Fibroblast of lung (primary cell): ENCODE measurements at places on chromosomes 2 and 18. TPM values are rescaled to one million over a fixed set of nuclear protein-coding genes. Genes with fewer than 3 reads are reported as not detected.

DNA sequence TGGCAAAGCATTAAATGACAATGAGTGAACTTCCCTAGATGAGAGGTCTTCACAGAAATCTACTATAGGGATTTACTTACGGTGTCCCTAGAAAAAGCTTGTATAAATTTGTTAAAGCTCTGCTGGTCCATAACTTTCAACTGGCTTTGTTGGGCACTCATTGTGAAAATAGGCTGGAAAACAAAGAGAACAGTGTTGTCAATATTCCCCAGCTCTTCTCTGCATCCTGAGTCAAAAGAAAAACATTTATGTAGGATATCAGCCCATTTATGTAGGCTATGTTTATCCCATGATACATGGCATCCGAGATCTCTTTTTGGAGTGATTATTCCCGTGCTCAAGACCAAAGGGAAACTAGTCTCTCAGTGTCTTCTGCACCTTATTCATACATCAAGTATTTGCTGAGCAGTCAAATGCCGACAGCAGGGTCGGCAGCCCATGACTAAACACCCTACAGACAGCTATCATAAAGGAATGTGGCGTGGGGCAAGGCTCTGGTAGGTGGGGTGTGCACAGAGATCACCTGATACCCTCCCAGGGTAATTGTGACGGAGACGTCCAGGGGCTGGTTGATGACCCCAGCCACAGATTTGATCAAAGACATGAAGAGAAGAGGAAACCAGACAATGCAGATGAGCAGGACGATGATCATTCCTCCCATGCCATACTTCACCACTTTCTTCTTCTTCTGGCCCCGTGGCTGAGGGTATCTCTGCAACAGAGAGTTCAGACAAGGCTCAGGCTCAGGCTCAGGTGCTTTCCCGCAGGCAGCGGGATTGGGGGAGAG, 155.9 kb downstream of the NAPG start:
- no peak for DNase-seq

DNA sequence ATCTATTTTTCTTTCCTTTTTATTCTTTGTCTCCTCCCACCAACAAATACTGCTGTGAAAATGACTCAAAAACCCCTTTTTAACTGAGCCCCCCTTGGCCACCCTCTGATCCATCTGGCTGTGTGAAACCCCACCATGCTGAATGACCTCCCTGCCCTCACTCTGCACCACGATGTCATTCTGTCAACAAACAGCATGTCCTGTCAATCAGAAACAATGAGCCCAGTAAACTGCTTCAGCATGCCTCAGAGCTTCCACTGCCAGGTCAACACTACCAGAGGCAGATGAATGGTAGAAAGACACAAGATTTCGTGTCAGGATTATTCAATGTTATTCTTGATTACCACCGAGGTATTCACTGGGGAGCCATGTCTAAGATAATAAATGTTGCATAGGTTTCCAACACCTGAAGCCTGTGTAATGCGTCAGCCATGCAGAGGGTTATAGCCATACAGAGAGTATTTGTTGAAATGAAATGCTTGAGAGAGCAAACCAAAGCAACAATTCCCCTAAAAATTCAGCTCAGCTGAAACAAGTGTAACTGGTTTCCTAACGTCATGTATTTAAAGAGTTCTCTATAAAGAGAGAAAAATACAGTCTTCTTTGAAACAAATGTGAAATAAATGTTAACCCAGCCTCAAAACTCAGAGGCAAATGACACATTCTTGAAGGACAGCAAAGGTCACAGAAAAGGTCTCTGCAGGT, 76.7 kb downstream of the LRP2 start:
- no peak for DNase-seq

- DNase-seq, result peak; percentile 58
Observed at GRCh38 chr2:12700989-12701388, 15.7 kb upstream of the TRIB2 start.

DNA sequence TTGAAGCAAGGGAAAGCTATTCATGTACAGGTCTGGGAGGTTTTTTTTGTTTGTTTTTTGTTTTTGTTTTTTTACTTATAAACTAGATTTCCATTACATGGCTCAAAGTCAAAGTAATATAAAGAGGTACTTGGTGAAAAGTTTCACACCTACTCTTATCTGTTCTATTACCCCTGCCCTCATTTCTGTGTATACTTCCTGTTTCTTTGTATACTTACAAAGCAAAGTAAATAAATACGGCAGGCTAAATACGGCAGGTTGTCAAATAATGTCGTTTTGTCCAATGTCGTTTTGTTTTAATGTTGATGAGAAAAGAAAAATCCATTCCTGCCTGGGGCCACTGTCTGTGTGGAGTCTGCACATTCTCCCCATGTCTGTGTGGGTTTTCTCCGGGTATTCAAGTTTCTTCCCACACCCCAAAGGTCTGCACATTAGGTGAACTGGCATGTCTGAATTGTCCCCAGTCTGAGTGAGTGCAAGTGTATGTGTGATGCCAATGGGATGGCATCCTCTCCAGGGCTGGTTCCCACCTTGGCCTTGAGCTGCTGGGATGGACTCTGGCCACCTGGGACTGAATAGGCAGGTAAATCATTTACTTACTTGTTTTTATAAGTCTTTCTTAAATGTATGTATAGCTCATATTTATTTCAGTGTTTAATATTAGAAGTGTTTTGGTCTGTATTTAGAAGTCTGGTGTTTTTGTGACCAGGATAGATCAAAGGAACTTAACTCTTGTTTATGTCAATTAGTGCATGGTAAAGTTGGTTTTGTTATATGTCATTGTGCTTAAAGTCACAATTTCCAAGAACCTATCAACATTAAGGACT, 13.4 kb downstream of the STAMBP start:
- no peak for DNase-seq

GRCh38 chr2:23380562-23381065, 4.4 kb upstream of the KLHL29 start:
- no peak for DNase-seq

GRCh38 chr18:76687304-76687962, 134.9 kb upstream of the ZNF236 start:
- no peak for DNase-seq

LIMS3 gene
- total RNA-seq, result 6.3 TPM in 1 of 2 replicates, not detected in the other

DNA sequence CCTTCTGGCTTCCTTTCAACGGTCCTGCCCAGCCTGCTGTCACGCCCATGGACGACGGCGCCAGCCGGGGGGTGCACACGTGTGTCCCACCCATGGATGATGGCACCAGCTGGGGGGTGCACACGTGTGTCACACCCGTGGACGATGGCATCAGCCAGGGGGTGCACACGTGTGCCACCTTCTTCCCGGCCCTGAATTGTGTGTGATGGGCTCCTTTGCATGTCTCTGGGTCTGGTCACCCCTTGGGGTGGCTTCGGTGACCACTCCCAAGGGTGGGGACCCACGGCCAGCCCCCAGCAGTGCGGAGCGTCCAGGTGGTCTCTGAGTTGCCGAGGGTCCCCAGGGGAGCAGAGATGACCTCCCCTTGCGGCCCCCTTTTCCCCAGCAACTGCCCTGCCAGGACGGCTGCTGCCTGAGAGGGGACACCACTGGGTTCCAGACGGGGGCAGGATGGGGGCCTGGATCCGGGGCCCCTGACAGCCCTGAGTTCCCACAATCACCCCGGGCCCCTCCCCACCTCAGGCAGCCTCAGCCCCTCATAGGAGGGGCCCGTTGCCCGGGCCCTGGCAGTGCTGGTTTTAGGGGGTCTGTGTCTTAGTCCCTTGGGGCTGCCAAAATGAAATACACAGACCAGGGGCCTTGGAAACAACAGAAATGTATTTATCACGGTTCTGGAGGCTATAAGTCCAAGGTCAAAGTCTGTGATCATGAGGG, 9.4 kb downstream of the NEU4 start:
- DNase-seq, result no peak

GRCh38 chr2:203739351-203739750, 32.9 kb downstream of the CD28 start:
- DNase-seq, result no peak

DNA sequence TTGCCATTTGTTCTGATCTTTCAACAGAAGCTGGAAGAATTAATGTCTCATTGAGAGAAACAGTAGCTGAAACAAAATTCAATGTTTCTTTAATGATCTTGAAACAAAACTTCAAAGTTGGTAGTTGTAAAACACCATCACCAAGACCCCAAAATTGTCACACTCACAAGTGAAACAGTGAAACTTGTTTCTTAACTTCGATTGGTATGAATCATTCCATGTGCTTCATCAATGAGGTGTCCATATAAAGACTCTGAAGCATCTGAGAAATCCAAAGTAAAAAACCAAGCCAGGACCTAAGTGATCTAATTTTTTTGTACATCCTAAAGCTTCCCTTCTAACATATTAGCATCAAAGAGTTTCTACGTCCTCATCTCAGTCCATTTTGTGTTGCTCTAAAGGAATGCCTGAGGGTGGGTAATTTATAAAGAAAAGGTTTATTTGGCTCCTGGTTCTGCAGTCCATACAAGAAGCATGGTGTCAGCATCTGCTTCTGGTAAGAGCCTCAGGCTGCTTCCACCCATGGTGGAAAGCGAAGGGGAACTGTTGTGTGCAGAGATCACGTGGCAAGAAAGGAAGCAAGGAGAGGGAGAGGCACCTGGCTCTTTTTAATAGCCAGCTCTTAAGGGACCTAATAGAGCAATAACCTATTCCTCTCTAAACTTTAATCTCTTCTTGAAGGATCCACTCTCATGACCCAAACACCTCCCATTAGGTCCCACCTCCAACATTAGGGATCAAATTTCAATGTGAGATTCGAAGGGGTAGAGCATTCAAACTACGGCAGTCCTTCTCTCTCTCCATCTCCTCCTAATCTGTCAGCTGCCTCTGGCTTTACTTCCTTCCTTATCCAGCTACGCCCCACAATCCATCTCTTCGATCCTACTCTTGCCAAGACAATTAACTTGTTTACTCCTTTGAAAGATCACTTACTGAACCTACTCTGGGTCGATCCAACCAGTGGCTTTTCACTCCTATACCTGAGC, 20.7 kb upstream of the TLK1 start:
- no peak for DNase-seq

- no peak for DNase-seq
Observed at GRCh38 chr2:149492923-149493322, 94.7 kb downstream of the MMADHC start.

REEP1 gene
- not detected in 2 replicates for total RNA-seq

- no peak for DNase-seq
Observed at GRCh38 chr2:176104316-176105077, 2.6 kb upstream of the HOXD11 start.

MC5R gene
- total RNA-seq, result not detected in 2 replicates

DNA sequence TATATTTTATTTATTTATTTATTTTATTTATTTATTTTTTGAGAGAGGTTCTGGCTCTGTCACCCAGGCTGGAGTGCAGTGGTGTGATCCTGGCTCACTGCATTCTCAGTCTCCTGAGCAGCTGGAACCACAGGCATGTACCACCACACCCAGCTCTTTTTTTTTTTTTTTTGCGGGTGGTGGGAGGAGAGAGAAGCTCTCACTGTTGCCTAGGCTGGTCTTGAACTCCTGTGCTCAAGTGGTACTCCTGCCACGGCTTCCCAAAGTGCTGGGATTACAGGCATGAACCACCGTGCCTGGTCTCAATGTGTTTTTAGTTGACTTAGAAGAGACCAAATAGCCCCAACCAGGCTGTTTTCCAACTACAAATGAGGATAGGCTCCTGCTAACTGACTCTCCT, 80.7 kb downstream of the PDCL3 start:
- no peak for DNase-seq

- DNase-seq, result no peak
Observed at GRCh38 chr2:139201516-139201915, 421.3 kb upstream of the NXPH2 start.

- DNase-seq, result no peak
Observed at GRCh38 chr2:234559609-234560008, 62.7 kb upstream of the ARL4C start.

MALL gene
- 3.1 and 3.3 TPM in 2 replicates for total RNA-seq

- no peak for DNase-seq
Observed at GRCh38 chr2:186480991-186481390, 5.1 kb upstream of the ZC3H15 start.

- DNase-seq, result peak; percentile 23
Observed at GRCh38 chr2:165238295-165238694, 919 bp upstream of the SCN2A start.

MERTK gene
- total RNA-seq, result 1.8 and 6.6 TPM in 2 replicates

DNA sequence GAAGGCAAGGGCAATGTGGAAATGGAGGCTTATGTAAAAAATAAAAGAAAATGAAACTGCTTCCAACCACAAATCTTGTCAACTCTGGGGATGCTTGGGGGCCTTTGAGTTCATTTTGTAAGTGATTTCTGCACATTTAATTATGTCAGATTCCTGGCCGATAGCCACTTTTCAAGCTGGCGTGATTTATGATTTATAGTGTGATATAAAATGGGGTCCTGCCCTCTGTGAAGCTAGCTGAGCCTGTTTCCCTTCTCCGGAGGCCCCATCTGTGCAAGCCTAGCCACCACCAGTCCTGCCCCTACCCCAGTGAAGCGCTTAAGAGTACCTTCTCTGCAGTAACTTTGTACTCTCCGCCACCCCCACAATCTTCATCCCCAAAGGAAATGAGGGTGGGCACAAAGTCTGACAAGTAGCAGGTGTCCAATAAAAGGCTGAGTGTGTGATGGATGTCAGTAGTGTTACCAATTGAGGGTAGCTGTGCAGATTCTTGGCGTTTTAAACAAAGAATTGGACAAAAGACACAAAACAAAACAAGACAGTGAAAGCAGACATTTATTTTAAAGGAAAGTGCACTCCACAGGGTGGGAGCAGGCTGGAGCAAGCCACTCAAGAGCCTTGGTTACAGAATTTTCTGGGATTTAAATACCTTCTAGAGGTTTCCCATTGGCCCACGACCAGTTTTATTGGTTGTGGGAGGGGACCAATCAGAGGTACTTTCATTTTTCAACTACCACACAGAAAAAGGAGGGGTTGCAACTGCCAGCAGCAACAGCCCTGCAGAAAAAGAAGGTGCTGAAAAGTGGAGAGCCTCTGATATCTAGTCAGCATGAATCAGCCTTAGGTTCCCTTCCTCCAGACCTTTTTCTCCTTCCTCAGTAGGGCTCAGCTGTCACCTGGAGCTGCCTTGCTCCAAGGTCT, 39.0 kb upstream of the SIX3 start:
- DNase-seq, result no peak

DNA sequence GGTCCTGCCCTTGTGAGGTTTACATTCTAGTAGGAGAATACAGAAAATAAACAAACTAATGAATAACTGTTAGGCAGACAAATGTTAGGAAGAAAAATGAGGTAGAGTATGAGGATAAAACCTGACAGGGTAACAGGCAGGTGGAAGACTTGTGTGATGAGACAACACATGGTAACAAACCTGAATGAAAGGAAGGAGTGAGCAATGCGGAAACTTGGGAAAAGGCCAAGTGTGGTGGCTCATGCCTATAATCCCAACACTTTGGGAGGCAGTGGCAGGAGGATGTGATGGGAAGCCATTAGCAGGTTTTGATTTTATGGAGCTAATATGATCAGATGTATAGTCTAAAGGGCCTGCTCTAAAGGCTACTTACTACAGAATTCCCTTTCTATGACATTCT, 74.2 kb downstream of the INO80D start:
- DNase-seq, result no peak

DNA sequence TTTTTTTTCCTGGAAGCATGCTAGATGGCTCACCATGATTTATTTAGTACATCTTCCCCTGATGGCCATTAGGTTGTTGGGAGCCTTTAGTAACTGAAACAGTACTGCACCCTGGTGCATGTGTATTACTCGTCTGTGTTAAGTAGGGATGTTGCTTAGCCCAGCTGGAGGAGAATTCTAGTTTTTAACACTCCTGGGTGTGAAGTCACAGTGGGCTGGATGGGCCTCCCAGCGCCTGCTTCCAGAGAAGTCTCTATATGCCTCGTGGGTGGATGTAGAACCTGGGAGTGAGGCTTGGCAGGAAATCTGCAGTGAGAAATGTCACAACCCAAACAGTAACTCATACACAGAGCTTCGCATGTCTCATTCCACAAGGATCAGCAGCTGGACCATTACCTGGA, 28.9 kb upstream of the NT5DC4 start:
- DNase-seq, result no peak
